ENCODE measurements at places on chromosomes 1 and 21. TPM values are rescaled to one million over a fixed set of nuclear protein-coding genes. Genes with fewer than 3 reads are reported as not detected.

The MYOM3 gene
- 1.2 TPM for total RNA-seq

The SLC6A9 gene
- 4.7 TPM for total RNA-seq

The CSF3R gene
- 3.1 TPM for total RNA-seq

The TFF2 gene
- total RNA-seq = not detected

The CFAP107 gene
- total RNA-seq = not detected

The CHI3L1 gene
- 73.8 TPM for total RNA-seq

The MRPL39 gene
- 26.1 TPM for total RNA-seq

The CATSPERE gene
- not detected for total RNA-seq

The SLC5A3 gene
- total RNA-seq = 8.4 TPM

The GUCA2B gene
- total RNA-seq = not detected

The MIXL1 gene
- not detected for total RNA-seq

The FNDC5 gene
- total RNA-seq = 8.9 TPM

The KCNH1 gene
- not detected for total RNA-seq

The PDE9A gene
- 2.2 TPM for total RNA-seq

The FCGR3B gene
- total RNA-seq = not detected

The CD5L gene
- not detected for total RNA-seq

The NEK2 gene
- total RNA-seq = not detected

The ATF6 gene
- total RNA-seq = 12.3 TPM

The SPRR2F gene
- not detected for total RNA-seq

The OLFM3 gene
- total RNA-seq = not detected

The UFC1 gene
- total RNA-seq = 3.3 TPM

The SLC19A1 gene
- 8.4 TPM for total RNA-seq

The TMEM240 gene
- total RNA-seq = not detected

The MPL gene
- not detected for total RNA-seq
